ENCODE measurements at places on chromosomes 4 and X.

DNA sequence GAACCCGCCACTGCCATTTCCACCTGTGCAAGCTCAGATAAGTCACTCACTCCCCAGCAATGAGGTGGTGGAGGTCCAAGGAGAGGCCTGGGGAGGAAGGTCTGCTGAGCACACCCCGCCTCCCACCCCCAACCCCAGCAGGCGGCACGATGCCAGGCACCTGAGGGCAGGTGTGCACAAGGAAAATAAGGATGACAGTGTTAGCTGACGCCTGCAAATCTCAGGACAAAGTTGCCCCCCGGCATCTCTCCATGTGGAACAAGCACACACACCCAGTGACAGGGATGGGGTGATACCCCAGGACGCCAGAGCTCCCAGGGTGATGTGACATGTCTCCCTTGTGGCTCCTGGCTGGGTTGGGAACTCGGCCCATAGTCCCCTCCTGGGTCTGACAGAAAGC lies 9.9 kb downstream of the JAKMIP1 start:
- no peak for DNase-seq

- DNase-seq, result no peak
Measured at GRCh38 chr4:148445071-148445859, 3.1 kb upstream of the NR3C2 start.

DNA sequence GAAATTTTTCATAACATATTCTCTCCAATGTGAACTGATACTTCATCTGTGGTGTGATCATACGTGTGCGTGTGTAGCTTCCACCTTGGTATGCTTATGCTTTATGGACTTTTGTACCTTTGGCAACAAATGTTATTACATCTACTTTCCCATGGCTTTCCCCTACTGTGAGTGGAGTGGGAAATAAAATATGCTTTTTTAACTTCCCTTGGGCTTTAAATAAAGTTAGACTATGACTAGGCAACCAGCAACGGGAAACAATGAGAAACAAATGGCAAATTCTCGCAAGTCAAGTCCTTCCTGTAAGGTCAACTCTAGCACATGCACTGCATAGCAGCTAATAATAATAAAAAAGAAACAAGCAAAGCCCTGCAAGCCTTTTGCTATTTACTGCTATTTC lies 205.0 kb upstream of the PDE5A start:
- DNase-seq, result no peak

DNA sequence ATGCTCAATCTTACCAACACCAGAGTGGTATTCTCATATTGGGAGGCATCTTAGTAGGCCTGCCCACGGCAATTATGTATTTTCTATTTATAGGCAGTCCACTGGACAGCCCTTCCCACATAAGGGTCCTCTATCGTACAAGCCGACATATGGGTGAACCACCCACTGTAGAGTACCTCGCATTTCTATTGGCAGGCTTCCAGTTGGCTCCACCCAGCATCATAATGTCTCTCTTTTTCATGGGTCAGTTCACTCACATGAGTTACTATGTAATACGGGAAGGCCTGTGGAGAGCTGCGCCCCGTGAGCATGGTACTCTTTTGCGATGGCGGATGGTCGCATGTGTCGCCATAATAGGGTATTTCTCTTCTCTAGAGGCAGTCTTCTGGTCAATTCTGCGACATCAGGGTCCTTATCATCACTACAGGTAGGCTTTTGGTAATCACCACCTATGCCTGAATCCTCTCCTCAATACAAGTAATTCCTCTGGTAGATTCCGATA lies 29.4 kb upstream of the FOXR2 start:
- DNase-seq, result no peak

DNA sequence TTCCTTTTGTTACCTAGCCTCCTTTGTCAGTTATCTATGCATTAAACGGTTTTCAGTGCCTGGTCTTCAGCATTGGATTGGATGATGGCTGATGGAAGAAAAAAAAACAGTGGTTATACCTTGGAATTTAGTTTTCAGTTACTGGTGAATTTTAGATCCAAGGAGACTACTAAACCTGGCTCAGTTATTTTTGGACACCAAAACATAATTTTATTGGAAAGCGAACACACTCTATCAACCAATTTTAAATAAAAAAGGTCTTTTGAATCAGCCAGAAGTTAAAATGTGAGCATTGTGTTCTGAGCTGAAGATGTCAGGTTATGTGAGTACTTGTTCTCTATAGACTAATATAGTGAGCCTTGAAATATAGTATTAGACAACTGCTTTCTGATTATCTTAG lies 32.1 kb downstream of the FGF2 start:
- DNase-seq, result no peak

DNA sequence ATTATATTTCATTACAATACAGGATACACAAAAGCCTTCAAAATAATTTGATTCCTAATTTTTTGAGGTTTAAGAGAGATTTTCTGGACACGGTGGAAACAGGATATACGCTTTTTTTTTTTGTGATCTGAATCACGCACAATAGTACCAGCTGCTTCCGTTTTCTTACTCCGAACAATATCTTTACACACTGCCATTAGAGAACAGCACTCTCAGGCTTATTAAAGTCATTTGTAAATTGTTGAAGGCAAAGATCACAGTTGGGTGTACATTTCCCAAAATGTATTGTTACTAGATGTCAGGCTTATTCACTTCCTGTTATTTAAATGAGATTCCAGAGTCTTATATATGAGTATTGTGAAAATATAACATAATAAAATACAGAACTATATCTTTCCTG lies 71.5 kb downstream of the TMEM47 start:
- no peak for DNase-seq

GRCh38 chr4:102500352-102500695 lies 835 bp upstream of the NFKB1 start:
- DNase-seq, result no peak

GRCh38 chr4:138404251-138404650 lies 162.1 kb upstream of the SLC7A11 start:
- no peak for DNase-seq

GRCh38 chr4:26084414-26084813 lies 170.4 kb downstream of the SMIM20 start:
- no peak for DNase-seq

DNA sequence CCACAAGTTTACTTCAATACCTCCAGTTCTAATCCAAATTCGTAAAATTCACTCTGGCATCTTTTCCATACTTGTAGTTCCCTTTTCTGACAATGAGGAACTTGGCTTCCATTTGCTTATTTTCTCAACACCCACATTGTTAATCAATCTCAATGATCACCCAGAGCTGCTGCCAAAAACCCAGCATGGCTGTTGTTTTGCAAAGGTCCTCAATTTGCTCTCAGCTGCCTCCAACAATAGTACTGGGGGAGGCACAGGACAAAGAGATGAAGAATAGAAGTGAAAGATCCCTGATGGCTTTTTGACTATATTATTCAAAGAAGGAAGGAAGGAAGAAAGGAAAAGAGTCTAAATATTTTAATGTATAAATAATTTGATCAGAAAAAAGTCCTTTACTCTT lies 847.8 kb downstream of the RAPGEF2 start:
- DNase-seq, result no peak

GRCh38 chr4:151583157-151583914 lies 174.4 kb downstream of the FHIP1A start:
- no peak for DNase-seq

GRCh38 chrX:120090208-120090607 lies 12.7 kb upstream of the RHOXF2B start:
- no peak for DNase-seq

DNA sequence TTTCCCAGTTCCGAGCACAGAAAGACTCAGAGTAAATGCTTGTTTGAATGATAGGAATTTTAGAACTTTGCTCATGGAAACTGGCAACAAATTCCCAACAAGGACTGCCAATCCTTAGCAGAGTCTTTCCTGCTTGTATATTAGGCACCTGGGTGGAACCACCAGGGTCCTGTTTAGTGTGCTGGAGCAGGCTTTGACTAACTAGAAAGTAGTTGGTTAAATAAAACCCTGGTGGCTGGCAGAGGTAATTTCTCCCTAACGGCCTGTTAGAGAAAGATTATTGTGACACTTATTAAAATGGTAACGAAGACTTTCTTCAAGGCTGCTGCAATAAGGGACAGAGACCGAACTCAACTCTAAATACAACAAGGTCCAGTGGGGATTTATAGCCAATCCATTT lies 103.6 kb upstream of the TEX13D start:
- DNase-seq, result no peak

GRCh38 chrX:16658284-16658683 lies 8.3 kb downstream of the S100G start:
- DNase-seq, result no peak

Data from NCI-H2171 (cell line).